ENCODE measurements at places on chromosomes 3 and 15.

DNA sequence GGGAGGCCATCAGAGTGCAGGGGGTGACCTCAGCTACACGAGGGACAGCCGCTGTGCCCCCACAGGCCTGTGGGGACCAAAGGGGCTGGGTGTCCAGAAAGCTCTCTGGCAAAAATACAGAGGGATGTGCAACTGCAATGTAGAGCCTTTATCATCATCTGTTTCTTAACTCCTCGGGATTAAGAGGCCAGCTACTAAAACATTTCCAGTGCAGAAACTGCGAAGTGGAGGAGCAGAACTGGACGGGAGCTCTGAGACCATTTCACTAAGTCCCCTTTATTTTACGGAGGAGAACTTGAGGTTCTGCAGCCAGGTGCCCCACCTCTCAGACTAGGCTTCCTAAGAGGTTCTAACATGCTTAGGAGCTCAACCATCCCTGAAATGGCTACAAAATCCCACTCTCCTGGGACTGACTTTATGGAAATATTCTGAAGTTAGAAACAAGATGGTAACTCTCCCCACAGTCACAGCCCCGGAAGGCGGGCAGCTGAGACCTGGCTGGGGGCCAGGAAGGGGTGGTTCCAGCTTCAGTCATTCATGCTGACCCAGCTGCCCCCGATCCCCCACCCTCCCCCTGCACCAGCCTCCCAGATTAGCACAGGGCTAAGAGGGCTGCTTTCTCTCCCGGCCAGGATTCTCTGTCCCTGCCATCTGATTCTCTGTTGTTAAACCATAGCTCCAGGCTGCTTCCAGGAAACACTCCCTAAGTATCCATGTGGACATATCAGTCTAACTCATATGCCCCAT, 40.3 kb downstream of the UMPS start:
- no peak for DNase-seq

GRCh38 chr3:168870892-168871291, 775.2 kb upstream of the GOLIM4 start:
- DNase-seq = no peak

- no peak for DNase-seq
Observed at GRCh38 chr3:127172781-127173515, 20.0 kb upstream of the PRR23E start.

DNA sequence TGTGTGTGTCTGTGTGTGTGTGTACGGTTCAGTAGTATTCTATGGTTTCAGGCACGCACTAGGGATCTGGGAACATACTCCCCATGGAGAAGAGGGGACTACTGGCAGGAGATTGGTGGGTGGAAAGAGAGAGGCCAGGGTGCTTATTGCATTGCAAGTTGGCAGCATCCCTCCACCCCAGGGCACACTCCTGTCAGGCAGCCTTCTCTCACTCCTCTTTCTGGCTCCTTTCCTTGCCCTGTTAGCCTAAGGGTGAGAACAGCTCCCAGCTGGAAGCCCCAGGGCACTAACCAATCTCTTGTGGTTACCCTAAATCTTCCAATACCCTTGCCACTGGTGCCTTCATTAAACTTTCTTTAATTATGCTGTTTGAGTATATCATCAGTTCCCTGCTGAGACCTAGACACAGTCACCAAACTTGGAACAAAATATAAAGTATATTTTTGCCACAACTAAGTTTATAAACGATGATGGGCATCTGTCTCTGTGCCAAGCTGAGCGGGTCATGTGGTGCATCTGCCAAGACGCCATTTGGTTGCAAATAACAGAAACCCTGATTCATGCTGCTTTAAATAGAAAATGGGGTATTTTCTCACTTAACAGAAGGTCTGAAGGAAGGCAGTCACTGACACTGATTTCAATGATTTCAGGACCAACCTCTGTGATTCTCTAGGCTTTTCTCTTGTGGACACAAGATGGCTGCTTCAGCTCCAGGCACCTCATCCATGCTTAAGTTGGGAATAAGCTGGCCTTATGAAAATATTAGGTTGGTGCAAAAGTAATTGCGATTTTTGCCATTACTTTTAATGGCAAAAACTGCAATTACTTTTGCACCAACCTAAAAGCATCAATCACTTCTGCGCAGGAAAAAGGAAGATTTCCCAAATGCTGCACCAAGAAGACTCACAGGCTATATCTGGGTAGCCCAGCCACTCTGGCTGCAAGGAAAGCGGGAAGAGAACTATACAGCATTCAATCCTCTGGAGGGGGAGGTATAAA, 476.9 kb upstream of the PROK2 start:
- DNase-seq = no peak

GRCh38 chr3:62318752-62319569, 54.4 kb downstream of the FEZF2 start:
- peak; percentile 81 for DNase-seq

- DNase-seq = no peak
Observed at GRCh38 chr3:100631236-100631635, 21.8 kb downstream of the ADGRG7 start.

DNA sequence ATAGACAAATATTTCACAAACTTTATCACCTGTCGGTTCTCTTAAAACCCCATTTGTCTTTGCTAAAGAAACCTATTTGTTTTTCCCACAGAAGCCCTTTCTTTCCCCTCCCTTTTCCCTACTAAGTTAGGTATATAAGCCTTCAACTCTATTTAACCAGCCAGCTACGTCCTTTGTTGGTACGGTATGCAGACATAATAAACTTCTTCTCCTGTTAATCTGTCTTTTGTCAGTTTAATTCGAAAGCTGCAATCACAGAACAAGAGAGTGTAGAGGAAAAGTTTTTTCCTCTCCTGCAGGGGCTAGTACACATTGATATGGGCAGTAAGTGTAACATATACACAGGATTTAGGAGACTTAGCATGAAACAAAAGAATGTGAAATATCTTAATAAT, 21.9 kb upstream of the C15orf39 start:
- DNase-seq = no peak

GRCh38 chr15:80615783-80616391, 79.2 kb upstream of the ABHD17C start:
- DNase-seq = no peak

- no peak for DNase-seq
Observed at GRCh38 chr15:62457100-62457499, 292.0 kb upstream of the C2CD4B start.

DNA sequence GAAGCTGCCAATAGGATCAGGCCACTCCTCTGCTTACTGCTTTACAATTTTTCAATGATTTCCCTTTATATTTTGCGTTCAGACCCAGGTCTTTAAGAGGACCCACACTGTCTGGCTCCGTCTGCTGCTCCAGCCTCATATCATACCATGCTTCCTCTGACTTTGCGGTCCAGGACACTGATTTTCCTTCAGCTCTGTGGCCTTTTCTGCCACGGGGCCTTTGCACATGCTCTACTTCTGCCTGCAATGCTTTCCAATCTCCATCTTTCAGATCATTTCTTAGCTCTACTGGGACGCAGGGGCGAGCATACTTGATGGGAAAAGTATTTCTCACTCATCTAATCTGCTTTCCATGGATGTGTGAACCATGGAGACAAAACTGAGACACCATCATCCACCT, 23.0 kb upstream of the SH3GL3 start:
- DNase-seq = no peak

- no peak for DNase-seq
Observed at GRCh38 chr3:140931016-140931454, 10.6 kb upstream of the SLC25A36 start.

DNA sequence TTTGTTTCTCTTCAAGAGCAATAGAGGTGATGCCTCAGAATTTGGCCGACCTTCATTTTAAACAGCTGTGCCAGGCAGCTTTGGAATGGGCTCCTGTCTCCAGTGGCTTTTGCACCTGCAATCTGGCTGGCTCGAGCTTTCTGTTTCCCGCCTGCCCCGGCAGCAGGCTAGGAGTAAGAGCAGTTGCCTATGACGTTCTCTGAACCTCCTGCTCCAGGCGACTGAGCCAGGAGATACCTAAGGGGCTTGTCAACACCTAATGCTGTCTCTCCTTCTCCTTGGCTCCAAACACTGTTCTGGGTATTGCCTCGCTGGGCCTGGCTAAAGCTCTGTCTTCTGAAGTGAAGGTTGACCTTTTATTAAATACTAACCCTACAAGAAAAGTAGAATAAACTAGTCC, 229.9 kb downstream of the LRRN1 start:
- no peak for DNase-seq

GRCh38 chr3:129558772-129559564, 16.0 kb downstream of the H1-8 start:
- DNase-seq = peak; percentile 22

- no peak for DNase-seq
Observed at GRCh38 chr3:175434561-175434960, 575.4 kb downstream of the NAALADL2 start.

DNA sequence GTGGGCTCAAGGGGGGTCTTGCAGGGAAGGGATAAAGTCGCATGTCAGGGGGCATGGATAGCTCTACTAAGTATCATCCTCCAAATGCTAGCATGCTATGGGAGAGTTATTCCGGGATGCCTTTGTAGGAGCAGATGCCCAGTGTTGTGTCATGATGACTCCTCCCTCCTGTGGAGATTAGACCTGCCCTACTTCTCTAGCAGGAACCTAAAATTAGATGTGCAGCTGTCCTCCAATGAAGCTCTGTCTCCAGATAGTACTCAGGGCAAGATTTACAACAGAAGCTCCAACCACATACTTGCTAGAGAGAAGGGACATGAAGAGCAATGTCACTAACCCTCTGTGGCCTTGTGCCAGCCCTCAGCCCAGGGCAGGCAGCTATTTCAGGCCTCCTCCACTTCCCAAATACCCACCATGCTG, 82.5 kb downstream of the AGBL1 start:
- no peak for DNase-seq

DNA sequence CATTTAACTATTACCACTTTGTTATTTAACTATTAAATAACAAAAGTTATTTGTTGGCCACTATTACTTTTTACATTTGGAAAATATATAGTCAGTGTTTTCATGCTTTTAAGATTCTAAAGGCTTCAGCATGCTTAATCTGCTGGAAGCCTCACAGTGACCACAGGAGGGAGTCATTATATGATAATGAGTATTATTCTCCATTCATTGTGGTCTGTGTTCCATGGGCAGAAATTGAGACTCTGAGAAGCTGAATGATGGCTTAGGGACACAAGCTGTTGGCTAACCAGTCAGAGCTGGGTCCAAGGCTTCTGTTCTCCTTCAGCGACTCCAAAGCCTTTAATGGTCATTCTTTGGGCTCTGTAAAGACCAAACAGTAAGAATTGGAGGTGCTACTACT, 64.7 kb downstream of the BFSP2 start:
- DNase-seq = peak; percentile 61

DNA sequence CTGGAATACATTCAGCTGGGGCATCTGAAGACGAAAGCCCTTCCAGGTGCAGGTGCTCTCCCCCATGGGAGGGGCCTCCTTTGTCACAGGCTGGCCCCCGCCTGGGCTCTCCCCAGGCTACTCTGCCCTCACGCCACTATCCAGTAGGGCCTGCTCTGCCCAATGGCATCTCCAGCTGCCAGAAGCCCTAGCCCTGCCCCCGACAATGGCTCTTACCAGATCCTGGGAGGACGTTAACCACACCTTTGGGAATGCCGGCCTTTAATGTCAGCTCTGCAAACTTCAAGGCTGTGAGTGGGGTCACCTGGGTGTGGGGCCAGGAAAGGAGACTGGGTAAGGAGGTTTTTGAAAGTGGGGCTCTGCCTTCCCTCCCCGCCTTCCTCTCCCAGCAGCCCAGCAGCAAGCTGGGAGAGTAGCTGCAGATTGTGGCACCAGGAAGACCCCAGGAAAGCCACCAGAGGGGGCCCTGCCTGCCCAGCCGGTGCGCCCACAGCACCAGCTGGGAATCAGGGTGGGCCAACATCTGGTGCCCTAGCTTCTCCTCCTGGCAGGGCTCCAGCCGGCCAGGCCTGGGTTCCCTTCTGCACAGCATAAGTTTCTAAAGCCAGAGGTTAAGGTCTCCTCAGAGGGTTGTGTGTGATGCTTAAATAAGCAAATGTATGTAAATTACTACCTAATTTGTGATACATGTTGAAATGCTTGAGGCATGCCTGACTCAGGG, 40.4 kb upstream of the SLC41A3 start:
- DNase-seq = no peak

- no peak for DNase-seq
Observed at GRCh38 chr15:42032376-42033213, 11.8 kb upstream of the PLA2G4E start.

DNA sequence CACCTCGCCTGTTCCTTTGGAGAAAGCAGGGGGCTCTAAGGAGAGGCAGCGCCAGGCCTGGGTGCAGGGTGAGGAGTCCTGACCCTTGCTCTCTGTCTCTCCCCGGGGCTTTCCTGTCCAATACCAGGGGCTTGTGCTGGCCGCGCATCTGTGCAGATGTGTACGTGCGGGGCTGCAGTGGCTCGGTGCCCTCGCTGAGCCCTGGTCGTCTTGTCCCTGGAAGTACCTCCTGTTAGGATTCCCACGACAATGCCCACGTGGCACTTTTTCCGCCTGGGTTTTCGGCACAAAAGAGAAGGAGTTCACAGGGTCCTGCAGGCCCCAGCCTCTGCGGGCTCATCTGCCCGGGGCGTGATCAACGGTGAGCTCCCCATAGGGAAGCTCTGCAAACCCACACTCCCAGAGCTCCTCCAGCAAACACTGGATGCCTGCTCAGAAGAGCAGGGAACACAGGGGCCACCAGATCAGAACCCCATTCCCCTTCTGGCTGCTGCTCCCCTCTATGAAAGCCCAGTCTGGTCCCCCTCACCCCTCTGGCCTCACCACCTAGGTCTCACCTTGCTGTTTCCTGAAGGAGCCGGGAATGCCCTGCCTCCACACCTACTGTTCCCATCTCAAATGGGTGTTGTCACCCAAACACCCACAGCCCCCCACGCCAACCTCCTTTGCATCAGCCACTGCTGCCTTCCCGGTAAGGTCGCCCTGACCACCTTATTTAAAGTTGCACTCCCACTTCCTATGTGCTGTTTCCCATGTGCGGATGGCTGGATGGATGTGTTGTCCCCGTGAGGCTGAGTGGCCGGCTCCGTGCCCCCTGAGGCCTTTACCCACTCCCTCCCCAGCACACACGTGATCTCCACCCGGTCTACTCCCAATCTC, 62.6 kb upstream of the PRR20G start:
- no peak for DNase-seq

- DNase-seq = no peak
Observed at GRCh38 chr3:69764861-69765260, 25.6 kb downstream of the MITF start.

DNA sequence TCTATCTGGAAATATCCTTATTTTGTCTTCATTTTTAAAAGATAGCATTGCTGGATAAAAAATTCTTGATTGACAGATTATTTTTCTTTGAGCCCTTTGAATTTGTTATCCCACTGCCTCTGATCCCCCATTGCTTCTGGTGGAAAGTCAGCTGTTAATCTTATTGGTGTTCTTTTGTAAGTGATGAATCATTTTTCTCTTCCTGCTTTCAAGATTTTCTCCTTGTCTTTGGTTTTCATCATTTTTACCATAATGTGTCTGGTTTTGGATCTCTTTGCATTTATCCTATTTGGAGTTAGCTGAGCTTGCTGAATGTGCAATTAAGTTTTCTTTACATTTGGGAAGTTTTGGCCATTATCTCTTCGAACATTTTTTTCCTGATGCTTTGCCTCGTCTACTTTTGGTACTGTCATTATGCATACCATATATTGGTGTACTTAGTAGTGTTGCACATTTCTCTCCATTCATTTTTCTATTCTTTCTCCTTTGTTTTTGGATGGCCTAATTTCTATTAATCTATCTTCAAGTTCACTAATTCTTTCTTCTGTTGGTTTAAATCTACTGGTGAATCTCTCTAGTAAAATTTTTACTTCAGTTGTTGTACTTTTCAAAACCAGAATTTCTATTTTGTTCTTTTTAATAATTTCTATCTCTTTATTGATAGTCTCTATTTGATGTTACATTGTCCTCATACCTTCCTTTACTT, 440.0 kb upstream of the PROK2 start:
- DNase-seq = no peak

GRCh38 chr3:37494216-37494615, 319.8 kb upstream of the LRRFIP2 start:
- no peak for DNase-seq

GRCh38 chr3:149975919-149976318, 5.2 kb upstream of the PFN2 start:
- DNase-seq = no peak

Data from hematopoietic multipotent progenitor cell (in vitro differentiated cells).